ENCODE measurements at places on chromosomes 6 and 20. TPM values are rescaled to one million over a fixed set of nuclear protein-coding genes. Genes with fewer than 3 reads are reported as not detected.

The PSORS1C1 gene
- 0.34 TPM for total RNA-seq

The COL10A1 gene
- total RNA-seq: 0.32 TPM

The HCK gene
- total RNA-seq: 1.4 TPM

The TUBB2B gene
- total RNA-seq: 627 TPM

GRCh38 chr6:78525976-78526375 lies 341.4 kb upstream of the IRAK1BP1 start:
- no peak for DNase-seq

GRCh38 chr20:36355469-36356171 lies 49.5 kb downstream of the DLGAP4 start:
- no peak for DNase-seq

DNA sequence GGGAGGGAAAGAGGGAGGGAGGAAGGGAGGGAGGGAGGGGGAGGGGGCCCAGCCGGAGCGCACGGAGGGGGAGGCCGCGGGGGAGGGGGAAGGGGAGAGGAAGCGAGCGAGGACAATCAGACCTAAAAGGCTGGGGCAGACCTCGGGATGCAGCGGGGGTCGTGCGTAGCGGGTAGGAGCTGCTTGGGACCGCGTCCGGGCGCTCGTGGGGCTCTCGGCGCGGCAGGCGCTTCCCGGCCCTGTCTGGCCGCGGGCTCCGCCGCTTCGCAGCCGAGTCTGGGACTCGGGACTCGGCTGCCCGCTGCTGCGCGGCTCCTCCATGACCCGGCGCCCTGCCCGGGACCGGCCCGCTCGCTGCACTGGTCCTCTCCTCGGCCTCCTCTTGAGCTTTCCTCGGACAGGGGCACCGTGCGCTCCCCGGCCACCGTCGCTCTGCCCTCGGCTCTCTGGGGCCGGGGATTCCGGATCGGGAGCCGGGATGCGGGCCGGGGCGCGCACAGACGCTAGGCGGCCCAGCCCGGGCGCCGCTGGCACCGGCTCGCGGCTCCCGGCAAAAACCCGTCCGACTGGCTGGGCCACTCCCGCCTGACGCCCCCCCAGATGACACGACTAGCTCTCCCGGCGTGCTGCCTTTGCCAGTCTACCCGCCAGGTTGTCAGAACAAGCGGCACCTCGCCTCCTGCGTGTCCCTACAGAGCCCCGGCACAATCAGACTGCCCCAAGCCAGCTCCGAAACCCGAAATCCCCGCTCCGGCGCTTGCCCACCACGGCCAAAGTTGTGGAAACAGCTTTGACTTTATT lies 2.2 kb downstream of the TFAP2A start:
- peak; percentile 75 for DNase-seq

DNA sequence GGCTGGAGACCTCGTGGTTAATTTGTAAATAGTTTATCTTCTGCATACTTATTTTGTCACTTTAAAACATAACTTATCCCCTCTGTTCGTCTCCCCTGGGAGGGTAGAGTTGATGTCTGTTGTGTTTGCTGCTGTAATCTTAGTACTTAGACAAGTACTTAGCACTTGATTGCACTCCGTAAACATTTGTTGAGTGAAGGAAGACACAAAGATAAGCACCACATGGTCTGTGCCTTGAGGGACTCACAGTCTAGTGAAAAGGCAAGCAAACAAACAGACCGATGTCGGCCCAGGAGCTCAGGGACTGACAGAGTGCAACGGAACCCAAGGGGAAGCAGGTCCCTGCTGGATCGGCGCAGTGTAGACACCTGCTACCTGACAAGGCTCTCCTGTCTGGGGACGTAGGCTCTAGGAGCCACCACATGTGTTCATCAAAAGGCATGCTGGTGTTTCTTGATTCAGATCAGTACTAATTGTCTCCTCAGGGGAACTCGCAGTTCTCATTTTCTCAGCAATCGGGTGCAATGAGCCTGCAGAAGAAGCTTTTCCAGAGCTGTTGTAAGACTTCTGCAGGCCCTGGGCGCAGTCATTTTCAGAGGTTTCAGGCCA lies 31.4 kb downstream of the EDN3 start:
- DNase-seq: no peak

- DNase-seq: no peak
These were observed 98.6 kb downstream of the NDUFAF5 start for GRCh38 chr20:13883425-13883824.

- DNase-seq: no peak
These were observed 608.4 kb downstream of the HDGFL1 start for GRCh38 chr6:23177806-23178205.

DNA sequence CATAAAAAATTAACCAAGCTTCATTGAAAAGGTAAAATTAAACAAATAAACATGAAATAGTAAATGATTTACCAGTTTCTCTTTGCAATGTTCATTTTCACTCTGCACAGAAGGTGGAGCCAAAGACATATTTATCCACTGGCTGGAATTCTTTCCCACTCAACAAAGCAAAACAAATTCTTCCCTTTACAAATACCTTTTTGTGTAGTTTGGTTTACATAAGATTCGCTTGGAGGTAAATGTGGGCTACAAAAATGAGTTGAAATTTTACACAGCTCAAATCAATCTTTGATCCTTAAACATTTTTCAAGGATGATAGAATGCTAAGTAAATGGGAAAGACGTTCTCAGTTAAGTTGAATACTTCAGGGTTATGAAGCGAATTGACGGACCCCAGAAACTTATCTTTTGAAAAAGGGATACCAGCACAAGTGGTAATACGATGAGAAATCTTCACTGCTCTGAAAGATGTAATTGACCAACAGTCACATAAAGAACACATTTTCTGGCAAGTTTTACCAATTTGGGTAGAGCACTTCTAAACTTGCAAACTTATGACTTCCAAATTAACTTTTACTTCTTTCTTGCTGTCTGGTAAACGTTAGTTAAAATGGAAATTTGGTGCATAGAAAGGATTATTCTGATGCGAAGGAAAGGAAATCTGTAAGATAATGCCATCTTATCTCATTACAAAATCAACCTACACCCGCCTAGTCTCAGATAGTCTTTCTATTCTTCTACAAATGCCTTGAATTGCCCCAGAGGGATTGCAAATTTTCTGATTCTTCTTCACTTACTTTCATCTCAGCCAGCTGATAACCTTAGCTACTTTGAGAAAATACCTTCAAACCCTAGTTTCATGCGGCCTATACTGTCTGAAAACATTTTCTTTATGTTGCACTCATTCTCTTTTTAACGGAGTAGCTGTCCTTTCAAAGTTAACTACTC lies 4.7 kb upstream of the GJA1 start:
- DNase-seq: no peak

DNA sequence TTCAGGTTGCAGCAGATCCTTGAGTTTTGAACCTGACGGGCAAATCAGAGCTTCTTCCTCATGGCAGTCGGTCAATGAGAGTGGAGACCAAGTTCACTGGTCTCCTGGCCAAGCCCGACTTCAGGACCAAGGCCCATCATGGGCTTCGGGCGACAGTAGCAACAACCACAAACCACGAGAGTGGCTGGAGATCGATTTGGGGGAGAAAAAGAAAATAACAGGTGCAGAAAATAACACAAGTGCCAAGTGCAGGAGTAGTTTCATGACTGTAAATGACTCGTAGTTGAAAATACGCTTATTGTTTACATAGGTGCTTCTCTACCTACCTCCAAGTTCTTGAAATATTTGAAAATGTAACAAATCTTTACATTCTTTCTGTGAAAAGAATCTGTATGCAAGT lies 56.1 kb downstream of the DCBLD1 start:
- no peak for DNase-seq

DNA sequence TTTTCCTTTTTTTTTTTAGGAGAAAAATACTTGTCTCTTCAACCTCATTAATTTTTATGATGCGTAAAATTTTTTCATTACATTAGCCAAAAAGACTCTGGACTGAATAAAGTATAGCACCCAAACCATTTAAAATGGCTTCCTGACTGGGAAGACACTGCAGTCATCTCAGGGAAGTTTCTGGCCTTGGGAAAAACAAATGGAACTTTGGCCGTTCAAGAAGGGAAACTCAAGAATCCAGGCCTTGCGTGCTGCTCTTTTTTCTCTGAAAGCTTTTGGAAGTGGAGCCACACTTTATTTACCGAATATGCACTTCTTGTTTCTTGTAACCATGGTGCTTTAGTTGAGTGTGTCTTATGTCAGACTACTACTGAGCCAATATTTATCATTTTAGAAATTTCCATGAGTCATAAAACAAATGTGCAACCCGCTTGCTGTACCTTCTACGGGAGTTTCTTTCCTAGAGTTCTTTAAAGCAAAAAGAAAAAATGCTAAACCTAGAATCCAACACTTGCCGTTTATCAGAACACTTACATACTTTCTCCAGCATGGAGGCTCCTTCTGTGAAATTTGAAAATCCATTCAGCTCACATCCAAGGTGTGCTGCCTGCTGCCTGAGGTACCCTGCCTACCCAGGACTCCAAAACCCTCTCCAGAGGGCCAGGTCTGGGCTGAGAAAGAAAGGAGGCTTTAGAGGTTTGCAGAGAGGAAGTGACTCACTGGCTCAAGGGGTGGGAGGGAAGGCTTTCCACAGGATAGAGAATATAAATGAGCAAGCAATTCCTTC lies 11.5 kb upstream of the DSTN start:
- DNase-seq: no peak

DNA sequence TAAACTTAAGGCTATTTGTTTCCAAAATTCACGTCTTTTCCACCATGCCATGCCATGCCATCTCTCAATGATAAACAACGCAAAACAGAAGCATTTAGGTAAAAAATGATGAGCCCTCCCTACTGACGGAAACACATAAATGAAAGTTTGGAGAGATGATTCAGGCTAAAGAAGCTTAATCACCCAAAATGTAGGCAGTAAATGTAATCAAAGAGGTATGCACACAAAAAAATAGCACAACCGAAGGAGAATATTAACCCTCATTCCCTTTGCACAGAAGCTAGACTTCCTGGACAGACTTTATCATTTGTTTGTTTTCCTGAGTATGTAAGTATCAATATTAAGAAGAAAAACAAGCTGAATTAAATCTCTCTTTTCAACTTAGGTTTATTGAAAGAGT lies 28.8 kb downstream of the DCDC2 start:
- DNase-seq: no peak

GRCh38 chr6:5305968-5306626 lies 44.8 kb downstream of the FARS2 start:
- DNase-seq: no peak

GRCh38 chr20:40262219-40262618 lies 426.8 kb downstream of the MAFB start:
- DNase-seq: no peak

DNA sequence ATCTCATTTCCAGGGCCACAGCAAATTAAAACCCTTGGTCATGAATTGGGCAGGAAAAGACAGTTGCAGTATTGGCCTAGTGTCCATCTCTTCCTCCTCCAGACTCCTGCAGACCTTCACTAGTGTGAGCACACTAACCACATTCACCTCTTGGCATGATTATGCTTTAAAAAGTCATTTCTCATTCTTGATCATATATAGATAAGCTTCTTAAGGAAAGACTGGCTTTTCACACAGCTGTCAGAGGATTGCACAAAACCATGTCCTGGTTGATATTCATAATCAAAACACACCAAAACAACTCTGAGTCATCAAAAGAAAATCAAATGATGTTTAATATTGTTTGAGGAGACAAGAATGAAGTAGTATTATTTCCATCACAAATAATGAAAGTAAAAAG lies 52.1 kb downstream of the TMEM200A start:
- no peak for DNase-seq

- no peak for DNase-seq
These were observed 2.5 kb upstream of the HLA-DRA start for GRCh38 chr6:32436995-32437836.

- no peak for DNase-seq
These were observed 949 bp upstream of the SLC17A3 start for GRCh38 chr6:25874822-25875562.

GRCh38 chr6:14144678-14145113 lies 27.1 kb downstream of the CD83 start:
- peak; percentile 92 for DNase-seq

Data from WTC11 (cell line).